ENCODE measurements at places on chromosomes 3 and 15.

- DNase-seq = no peak
These were observed 2.9 kb downstream of the IGDCC3 start for GRCh38 chr15:65374821-65375401.

DNA sequence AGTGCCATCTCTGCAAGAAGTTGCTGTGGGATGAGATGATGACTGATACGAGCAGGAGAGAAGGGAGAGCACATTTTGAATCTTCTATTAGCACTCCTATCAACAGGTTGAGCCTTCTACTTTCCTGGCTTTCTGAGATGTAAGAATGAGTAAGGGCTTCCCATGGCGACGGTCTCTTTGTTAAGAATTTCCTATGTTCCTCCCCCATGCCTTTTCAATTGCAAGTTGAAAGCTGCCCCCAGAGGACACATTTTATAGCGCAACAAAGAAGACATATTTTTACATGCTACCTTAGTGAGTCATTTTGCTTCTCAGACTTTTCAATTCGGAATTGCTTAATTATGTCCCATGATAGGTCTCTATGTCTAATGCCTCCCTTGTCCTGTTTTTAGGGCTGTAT is 71.3 kb upstream of the LRTM1 start:
- DNase-seq = no peak

DNA sequence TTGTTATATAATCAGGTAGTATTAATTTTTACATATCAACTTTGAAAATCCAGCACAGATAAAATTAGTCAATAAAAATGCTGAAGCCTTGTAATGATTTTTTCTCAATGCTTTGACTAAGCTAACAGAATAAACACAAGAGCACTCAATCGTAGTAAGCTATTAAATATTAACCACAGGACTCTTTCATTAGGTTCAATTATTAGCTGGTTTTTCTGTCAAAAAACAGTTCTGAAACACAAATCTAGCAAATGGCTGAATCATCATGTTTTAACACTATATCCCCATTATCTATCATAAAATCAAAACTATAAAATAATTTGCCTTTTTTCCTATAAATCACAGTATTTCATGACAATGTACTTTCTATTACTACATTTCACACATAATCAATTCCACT is 69.6 kb downstream of the PLOD2 start:
- no peak for DNase-seq

GRCh38 chr3:40661284-40661683 is 136.5 kb downstream of the ZNF621 start:
- no peak for DNase-seq

- DNase-seq = peak; percentile 48
These were observed 1.7 kb downstream of the PKM start for GRCh38 chr15:72229076-72229946.

- DNase-seq = no peak
These were observed 6.0 kb downstream of the KCNMB3 start for GRCh38 chr3:179244878-179245277.

Measured in activated CD4-positive, alpha-beta T cell treated with anti-CD3 and anti-CD28 coated beads, Interleukin-2, amount 50 U/mL, for 4 hours (primary cell).